ENCODE measurements at places on chromosomes 13 and 19.

DNA sequence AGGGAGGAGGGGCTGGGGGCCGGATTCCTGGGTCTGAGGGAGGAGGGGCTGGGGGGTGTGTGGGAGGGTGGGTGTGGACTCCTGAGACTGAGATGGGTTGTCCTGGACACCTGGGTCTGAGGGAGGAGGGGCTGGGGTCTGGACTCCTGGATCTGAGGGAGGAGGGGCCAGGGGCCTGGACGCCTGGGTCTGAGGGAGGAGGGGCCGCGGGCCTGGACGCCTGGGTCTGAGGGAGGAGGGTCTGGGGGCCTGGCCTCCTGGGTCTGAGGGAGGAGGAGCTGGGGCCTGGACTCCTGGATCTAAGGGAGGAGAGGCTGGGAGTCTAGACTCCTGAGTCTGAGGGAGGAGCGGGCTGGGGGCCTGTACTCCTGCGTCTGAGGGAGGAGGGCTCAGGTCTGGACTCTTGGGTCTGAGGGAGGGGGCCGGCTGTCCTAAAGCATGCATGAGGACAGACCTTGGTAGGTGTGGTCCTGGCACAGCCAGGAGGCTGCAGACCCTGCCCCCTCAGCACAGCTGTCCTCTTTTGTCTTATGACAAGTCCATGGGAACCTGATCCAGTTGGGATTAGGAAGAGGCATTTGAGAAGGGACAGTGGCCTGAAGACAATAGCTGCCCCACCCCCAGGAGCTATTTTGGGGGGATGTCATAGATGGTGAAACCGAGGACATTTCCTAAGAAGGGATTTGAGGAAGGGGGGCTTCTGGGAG, 1.3 kb downstream of the TNNT1 start:
- no peak for DNase-seq

GRCh38 chr13:108588516-108588915, 40.9 kb upstream of the MYO16 start:
- no peak for DNase-seq

- DNase-seq: no peak
Measured at GRCh38 chr19:46571495-46571894, 29.6 kb upstream of the CALM3 start.

DNA sequence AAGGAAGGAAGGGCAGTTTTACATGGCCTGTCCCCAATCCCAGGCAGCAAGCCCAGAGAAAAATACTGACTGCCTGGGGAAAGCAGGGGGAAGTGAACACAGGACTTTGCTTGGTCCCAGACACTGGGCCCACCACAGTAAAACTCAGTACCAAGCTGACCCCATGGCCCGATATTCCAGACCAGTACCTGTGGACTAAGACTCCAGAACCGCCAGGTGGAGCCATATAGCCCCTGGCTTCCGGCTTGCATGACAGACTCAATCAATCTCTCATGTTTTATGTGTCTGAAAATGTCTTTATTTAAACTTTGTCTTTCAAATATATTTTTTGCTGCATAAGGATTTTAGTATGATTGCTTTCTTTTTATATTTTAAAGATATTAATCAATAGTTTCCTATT, 767.9 kb upstream of the SLITRK6 start:
- no peak for DNase-seq

DNA sequence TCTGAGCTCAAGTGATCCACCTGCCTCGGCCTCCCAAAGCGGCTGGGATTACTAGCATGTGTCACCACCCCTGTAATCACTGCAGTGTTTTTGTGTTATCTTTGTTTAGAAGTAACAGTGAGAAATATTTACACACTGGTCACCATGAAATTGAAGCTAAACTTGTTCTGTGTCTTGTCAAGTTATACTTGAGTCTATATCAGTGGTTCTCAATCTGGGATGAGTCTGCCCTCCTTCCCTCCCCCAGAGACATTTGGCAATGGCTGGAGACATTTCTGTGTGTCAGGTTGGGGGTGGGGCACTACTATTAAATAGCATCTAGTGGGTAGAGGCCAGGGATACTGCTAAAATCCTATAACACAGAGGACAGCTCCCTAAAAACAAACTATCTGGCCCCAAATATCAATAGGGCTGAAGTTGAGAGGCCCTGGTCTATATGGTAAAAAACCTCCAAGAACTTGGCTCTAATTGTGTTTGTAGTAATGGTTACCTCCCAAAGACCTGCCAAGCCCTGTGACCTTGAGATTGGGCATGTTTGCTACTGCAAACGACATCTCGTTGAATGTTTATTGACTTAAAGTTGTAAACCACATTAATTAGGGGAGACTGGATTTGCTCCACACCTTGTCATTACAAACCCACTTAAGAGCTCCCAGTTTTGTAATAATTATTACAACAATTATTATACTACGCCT, 6.9 kb downstream of the CTU1 start:
- DNase-seq: no peak

GRCh38 chr13:73109288-73109899, 50.6 kb downstream of the KLF5 start:
- no peak for DNase-seq

- DNase-seq: no peak
Measured at GRCh38 chr13:46554951-46555350, 2.0 kb downstream of the LRCH1 start.

DNA sequence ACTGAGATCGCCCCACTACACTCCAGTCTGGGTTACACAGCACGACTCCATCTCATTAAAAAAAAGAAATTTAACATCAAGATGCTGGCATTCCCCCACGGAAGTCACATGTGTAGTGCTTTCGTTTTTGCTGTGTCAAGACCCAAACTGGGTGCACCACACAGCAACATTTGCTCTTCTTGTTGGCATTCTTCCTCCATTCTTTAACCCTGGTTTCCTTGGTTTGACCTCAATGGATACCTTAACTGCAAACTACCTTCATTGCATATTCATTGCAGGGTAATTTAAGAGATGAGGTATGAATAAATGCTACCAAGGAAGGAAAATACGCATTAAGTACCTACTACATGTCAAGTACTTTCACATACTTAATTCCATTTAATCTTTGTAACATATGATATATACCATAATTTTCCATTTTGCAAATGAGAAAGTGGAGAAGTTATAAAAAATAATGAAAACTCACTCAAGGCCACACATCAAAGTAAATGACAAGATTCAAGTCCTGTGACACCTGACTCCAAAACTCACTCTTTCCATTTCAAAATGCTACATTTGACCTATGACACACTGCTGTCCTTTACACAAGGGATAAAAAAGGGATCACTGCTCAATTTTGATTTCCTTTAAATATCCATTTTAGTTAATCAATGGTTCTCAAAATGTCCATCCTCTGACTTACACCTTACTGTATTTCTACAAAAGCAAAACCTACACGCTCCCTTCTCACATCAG, 59.2 kb downstream of the STK24 start:
- no peak for DNase-seq

- no peak for DNase-seq
Measured at GRCh38 chr13:48401480-48401879, 11.4 kb downstream of the LPAR6 start.

DNA sequence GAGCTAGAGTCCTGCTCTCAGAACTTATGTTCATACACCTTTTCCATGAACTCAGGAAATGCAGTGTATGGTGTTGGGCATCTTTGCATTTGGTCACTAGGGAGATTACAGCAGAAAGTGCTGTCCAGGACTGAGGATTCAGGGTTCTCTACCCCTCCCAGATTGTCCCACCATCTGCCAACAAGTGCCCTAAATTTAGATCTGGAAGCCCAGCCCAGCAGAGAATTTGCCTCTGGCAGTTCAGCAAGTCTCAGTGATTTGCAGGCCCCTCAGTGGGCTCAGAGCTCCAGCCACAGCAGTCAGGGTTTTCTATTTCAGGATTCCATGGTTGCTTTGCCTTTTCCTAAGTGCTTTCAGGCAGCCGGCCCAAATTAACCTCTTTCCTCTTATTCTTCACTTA, 23.4 kb downstream of the CNFN start:
- no peak for DNase-seq

- no peak for DNase-seq
Measured at GRCh38 chr13:100254002-100254401, 165.1 kb downstream of the PCCA start.

DNA sequence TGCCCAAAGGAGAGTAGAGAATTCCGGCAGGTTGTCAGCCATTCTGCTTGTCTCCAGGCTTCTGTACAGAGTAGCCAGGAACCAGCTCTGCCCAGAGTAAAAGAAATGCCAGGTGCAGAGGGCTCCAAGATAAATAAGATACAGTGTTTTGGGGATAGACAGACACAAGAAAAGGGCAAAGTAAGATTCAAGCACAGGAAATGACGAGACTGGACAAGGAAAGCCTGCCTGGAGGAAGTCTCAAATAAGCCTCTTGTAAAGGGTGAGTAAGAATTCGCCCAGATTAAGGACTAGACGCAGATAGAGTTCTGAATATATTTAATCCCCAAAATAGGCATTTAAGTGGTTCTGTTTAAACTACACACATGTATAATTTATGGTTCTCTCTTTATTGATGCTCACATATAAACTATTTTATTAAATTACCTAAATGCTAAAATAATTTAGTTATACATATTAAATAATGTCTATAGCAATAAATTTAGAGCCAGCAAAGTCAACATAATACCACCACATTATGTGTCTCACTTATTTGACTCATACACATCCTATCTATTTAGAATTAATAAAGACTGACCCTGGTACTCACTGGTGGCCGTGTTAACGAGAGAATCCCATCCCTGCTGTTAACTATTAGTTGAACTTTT, 98.4 kb upstream of the RAP2A start:
- no peak for DNase-seq

DNA sequence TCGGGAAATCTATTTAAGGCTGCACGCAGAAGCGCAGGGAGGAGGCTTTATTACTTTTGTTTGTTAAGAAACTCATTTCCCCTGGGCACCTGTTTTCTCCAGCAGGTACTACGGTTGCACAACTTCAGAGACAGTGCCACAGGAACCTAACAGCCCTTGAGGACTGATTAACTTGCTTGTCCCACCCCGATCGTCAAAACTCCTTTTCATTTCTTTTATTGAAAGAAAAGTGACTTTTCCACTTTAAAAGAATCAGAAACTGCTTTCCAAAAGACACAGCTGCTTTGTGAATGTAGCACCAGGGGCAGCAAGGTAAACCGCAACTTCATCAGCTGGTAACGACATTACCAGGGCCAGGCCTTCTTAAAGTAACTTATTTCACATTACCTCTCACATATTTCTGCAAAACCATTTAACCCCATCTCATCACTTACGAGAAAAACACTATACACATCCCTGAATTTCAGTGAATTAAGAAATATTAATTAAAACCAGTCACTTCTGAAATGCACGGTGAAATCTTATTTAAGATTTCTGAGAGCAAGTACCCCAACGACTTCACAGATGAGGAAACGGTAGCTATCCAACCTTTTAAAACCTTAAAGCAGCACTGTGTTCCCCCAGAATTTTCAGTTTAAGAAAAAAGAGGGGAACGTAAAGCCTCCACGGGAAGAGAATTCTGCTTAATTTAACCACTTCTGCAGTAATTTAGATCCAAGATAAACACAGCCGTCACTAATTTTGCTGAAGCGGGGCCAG, 1.4 kb downstream of the ANKRD10 start:
- DNase-seq: peak; percentile 64

DNA sequence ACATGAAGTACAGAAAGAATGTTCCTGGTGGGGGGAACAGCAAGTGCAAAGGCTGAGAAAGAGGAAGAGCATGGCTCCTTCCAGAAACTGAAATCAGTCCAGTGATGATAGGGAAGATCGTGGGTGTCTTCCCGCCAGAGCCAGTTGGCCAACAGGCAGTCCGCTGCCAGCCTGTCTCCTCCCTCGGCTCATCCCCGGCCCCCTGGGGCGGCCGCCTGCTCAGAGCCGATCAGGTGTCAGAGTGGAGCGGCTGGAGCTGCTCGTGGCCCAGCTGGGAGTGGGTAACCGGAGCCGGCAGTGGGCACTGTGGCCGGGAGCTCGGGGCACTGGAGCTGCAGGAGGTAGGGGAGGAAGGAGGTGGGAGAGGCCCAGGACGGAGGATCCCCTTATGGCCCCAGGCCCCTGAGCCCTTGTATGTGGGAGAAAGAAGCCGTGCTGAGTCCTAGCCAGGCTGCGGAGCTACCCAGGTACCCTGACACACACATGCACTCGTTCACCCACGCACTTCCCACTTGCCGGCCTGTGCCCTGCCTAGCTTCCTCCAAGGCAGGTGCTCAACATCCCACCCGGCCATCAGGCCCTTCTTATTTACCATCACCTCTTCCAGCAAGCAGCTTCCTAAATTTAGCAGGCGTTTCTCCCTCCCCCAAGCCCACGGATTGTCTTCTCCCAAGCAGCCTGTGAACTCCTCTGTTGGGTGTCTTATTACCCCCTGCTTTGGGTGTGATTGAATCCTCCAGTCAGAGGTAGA, 1.7 kb downstream of the ANKRD24 start:
- DNase-seq: peak; percentile 62

GRCh38 chr19:40104754-40105153, 14.0 kb upstream of the ZNF780A start:
- DNase-seq: no peak

GRCh38 chr13:71722206-71722605, 144.8 kb downstream of the DACH1 start:
- no peak for DNase-seq

GRCh38 chr19:3987619-3988371, 2.5 kb upstream of the EEF2 start:
- DNase-seq: peak; percentile 88

DNA sequence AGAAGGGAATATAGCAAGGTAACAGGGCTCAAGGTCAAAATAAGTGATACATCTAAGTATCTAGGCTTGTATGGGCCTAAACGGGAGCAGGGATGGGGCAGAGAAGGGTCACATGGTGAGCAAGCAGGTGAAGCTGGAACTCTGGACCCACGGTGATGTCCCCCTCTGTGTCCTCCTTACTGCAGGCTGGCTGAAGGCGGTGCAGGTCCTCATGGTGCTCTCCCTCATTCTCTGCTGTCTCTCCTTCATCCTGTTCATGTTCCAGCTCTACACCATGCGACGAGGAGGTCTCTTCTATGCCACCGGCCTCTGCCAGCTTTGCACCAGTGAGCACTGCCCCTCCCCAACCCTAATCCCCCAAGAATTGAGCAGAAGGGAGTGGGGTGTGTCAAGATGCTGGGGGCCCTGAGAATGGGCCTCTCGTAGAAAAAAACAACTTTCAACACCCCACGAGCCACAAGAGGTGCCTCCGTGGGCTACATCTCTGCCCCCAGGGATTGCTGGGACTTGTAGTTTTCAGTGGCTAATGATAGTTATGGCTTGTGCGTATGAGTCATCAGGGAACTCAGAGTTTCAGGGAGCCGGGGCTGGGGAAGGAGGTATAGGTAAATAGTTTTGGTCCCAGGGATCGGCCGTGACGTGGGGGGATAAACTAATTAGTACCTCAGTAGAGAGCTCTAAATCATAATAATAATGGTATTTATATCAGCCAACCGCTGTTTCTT, 4.0 kb downstream of the EMP3 start:
- no peak for DNase-seq

Measured in NCI-H1092 treated with DMSO at 0.1 percent for 48 hours (cell line).